Stimulated activated CD8-positive, alpha-beta memory T cell treated with anti-CD3 and anti-CD28 coated beads, Interleukin-15, amount 100 ng/mL, for 24 hours (primary cell): ENCODE measurements at places on chromosomes 4 and X.
A peak's percentile ranks its signal among the peaks of the same experiment; 100 is the strongest.

DNA sequence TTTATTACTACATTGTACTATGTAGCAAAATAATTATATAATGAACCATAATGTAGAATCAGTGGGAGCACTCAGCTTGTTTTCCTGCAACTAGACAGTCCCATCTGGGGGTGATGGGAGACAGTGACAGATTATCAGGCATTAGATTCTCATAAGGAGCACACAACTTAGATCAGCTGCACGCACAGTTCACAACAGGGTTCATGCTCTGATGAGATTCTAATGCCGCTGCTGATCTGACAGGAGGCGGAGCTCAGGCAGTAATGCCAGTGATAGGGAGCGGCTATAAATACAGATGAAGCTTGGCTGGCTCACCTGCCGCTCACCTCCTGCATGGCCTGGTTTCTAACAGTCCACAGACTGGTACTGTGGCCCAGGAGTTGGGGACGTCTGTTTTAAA is 199.2 kb downstream of the MAB21L2 start:
- no peak for DNase-seq

- DNase-seq = peak; percentile 7
These were observed at the start of gene ZFP92 for GRCh38 chrX:153411255-153411987. TSS of gene ZFP92 (plus strand) at chrX:153411472. CDS start at chrX:153418323, 6,851 bp downstream.

GRCh38 chrX:41085878-41086626 is 807 bp downstream of the USP9X start:
- peak; percentile 4 for DNase-seq

GRCh38 chr4:52483186-52483890 is 175.8 kb downstream of the USP46 start:
- DNase-seq = no peak

GRCh38 chr4:87375719-87376291 is 15.2 kb downstream of the HSD17B11 start:
- no peak for DNase-seq

GRCh38 chr4:7873881-7874280 is 65.8 kb downstream of the AFAP1 start:
- no peak for DNase-seq

DNA sequence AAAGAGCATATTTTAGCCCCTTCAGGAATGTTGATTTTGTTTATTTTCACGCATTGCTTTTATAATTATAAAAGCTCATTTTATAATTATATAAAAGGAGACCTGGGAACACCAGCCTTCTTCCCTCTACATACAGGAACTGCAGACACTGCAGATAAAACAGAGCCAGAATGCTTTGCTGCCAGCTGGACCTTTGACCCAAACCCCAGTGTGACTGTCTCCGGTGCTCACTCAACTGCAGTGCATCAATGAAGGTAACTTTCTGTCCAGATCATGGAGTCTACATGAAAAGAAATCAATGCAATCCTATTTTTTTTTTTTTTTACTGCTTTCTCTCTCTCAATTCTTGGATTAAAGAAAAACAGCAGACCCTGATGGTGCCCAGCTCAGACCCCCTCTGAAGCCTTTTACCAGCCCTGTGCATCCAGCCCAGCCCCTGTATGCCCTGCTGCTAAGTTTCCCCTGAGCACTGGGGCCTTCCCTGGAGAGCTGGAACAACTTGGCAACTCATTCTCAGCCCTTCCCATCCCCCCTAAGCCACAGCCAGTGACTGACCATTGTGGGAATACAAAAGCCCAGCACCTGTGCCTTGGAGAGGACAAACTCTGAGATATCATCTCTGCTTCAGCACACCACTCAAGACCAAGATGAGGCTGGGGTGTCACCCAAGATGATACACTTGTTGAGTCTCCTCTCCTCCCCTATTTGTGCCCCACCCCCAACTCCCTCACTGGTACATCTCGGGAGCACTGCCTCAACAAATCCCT is 182.1 kb downstream of the EVC2 start:
- DNase-seq = no peak

DNA sequence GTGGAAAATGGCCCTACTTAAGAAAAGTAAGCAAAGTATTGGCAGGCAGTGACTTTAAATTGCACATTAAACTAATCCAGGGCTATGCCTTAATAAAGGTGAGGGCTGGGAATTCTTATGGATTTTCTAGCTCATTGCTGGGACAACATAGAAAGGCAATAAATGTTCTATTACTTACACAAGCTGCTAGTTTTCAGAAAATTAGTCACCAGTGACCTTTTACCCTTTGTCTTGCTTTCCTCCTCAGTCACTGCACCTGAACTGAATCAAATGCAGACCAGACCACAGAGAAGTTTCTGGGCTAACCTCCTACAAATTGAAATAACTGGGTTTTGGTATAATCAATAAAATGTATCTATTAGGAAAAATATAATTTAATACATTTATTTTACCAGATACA is 694.4 kb upstream of the FAM241A start:
- DNase-seq = no peak

- DNase-seq = no peak
These were observed 1.0 kb upstream of the HMX1 start for GRCh38 chr4:8872402-8873291.
